ENCODE measurements at places on chromosomes 16 and 17.

DNA sequence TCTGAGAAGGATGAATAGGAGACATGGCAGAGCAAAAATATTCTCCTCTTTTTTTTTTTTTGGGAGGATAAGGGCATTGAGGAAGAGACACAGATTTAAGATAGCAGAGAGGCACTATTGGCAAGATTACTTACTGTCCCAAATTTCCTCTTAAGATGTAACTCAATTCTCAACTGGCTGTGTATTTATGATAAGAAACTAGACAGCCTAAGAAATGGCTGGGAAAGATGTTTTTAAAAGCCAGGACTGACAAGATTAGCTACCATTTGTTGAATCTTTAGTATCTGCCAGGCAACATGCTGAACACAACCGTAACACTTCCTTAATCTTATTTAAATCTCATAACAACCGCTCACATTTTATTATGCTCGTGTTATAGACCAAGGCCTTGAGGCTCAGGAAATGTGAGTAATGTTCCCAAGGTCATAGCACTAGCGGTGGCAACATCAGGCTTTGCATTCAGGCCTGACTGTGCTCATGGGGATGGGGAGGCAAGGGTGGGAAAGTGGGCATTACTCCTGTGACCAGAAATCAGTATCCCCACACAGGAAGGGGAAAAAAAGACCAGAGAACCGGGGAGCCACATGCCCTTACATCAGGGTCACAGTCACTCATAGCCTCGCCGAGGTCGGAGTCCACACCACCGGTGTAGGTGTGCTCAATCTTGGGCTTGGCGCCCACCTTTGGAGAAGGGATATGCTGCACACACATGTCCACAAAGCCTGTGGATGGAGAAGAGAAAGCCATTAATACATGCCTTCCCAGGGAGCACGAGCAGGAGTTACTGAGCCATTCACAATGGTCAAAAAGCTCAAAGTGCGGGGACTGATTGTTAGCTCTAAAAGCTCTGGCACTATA is 15.6 kb downstream of the HIGD1B start:
- DNase-seq = no peak

- no peak for DNase-seq
Measured at GRCh38 chr17:49013311-49014213, 16.4 kb downstream of the IGF2BP1 start.

- no peak for DNase-seq
Measured at GRCh38 chr17:49564638-49565037, 11.0 kb upstream of the NXPH3 start.

GRCh38 chr16:50373345-50373701 is 4.5 kb upstream of the BRD7 start:
- no peak for DNase-seq

DNA sequence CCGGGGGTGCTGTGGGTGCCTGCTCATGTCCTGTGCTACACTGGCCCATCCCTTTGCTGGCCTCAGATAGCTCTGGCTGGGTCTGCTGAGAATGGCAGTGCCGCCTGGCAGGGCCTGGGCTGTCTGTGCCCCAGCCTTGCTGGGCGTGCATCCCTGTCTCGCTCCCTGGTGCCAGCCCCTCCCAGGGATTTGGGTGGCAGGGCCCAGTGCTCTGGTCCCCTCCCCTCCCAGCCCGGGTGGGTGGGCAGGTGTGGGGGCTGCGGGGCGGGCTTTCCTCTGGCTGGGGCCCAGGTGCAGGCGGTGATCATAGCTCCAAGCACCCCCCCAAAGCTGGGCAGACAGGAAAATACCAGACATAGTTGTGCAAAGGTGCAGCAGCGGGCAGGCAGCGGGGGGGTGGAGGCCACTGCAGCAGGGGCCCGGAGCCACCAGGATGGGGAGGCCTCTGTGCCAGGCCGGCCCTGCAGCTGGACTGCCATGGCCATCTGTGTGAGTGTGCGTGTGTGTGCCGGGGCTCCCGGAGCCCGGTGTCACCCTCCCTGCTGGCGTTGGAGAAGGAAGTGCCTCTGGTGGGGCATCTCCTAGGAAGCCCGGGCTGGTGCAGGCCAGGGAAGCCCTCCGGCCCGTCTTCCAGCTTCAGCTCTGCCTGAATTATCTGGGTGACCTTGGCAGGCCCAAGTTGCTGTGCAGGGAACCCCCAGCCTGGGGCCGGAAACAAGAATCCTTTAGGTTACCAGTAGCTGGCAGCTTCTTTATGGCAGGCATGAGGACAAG is 7.4 kb downstream of the GLIS2 start:
- no peak for DNase-seq

DNA sequence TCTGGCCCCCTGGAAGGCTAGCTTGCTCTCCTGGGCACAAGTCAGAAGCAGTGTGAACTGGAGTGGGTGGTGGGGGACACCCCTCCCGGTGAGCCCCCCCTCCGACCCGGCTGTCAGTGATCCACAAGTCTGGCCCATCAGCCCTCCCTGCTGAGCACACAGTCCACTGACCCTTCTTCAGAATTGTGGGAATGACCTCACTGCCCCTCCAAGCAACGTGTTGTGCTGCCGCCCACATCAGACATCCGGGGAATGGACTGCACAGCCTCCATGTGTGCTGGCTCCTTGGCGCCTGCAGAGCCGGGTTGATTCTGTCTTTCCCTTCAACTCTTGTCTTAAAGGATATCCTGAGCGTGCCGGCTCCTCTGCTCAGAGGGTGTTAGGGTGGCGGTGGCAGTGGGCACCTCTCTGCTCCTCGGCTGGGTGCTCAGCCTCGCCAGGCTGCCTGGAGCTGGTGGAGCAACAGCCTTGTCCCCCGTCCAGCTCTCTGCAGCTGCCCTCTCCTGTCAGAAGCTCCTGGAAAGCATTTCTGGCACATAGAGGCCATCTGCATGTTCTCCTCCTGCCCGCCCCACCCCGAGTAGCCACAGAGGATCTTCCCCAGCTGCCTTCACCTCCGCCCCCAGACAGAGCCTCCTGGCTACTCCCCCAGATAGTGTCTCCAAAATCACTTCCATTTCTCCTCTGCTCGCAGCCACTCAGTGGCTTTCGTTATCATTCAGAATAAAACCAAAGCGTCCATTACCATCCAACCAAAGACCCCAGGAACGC is 19.8 kb downstream of the NPTX1 start:
- no peak for DNase-seq

DNA sequence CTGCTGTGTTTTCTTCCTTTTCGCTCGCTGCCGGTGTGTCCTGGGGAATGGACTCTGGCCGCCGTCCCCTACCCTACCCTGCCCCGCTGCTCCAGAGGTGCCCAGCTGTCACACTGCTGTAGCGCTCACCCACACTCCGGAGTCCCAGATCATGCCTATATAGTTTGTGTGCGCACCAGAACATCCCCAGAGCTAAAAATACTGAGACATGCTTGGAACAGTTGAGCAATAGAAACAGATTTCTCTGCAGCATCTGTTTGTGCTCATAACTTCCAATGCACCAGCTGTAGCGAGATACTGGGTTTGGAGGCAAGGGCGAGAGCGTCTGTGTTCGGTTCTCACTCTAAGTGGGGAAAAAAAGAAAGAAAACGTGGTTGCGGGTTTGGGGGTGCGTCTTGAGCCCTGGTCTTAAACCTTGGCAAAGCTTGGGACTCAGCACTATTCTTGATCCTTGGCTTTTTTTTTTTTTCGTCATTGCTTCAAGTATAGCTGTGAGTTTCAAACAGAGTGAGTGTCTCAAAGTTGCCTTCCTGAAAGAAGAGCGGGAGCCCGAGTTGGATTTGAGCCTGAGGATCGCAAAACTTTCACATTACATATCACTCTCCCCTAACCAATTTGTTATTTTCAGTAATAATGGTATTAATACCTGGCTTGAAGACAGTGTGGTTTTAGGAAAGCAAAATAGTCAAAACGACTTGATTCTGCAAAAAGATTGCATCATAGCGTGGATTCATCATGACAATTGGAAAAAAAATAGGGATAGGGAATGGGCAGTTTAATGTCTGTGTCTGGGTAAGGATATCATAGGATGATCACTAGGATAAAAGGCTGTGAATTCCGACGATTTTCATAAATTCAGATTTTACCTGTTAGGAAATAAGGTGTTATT is 621 bp downstream of the KCNJ2 start:
- no peak for DNase-seq

DNA sequence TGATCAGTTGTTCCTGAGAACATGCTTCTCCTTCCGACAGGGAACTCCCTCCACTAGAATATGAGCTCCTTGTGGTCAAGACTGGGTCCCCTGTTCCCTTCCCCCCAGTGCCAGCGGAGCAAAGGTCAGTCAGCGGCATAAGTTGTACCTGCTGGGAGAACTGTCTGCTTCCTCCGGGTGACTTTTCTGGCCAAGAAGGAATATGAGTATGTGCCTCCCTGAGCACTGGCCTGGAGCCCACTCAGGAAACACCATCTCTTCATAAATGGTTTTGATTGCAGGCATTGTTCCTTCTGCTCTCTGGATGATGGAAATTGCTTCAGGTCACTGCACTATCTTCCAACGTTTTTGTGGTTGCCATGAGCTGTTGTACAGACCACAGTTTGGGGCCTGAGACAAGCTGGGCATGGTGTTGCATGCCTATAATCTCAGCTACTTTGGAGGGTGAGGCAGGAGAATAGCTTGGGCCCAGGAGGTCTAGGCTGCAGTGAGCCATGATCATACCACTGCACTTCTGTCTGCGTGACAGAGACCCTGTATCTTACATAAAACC is 2.9 kb upstream of the P4HB start:
- DNase-seq = no peak
